ENCODE measurements at places on chromosomes 1 and 21.

DNA sequence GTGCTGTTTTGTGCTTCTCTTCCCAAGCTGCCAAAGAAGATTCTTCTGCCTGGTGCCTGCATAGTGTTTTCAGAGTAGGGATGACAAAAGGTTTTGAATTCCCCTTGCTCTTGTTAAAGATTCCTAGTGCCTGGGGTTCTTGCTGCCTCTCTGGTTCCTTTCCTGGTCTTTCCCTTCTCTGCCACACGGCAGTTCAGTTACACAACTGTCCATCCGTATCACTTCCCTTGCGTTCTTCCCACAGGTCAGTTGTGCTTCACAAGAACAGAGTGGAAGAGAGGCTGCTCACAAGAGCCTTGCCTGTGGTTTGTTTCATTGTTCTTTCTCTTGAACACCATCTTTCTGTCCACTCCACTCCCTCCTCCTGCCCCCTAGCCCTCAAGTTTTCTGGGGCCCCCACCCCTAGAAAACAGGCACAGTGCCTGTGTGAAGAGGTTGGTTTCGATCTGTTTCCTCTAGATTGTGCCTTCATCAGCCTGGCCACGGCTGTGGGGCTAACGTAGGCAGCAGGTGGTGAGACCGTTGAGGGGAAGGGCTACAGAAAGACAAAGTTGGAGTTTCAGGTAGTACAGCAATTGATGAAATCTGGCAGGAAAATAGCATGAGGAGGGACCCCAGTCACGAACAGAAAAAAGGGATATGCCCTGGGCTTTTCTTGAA is 5.8 kb downstream of the VASH2 start:
- DNase-seq = no peak

DNA sequence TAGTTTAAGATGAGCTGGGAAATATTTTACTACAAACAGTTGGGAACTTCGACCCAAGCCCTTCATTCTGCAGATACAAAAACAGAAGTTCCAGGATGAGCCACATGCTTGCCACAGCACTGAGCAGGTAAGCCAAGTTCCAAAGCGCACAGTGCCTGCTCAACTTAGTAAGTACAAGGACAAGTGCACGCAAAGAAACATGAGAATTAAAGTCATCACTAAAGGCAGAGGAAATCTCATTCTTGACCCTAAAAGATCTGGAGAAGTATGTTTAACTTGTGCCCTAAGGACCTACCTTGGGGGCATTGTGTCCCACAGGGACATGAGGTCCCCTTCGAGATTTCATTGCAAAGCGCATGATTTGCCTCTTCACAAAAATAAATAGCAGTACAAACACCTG is 1.2 kb upstream of the UBAP2L start:
- no peak for DNase-seq

DNA sequence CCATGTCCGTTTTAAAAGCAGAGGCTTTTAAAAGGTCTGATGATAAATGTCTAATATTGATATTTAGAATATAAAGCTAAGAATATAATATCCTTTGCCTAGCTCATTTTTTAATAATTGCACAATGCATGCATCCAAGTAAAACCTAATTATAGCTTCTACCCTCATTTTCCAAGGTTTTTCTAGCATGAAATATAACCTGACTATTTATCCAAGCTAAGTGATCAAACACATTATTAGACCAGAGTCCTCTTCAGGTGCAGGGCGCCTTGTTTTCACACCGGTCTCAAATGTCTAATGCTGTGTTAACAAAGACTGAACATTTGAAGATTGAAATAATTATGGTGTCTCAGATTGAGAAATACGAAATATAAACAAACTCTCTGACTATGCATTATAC is 648.9 kb upstream of the CXADR start:
- no peak for DNase-seq

- no peak for DNase-seq
Observed at GRCh38 chr1:105652109-105652508, 1404.4 kb upstream of the PRMT6 start.

- no peak for DNase-seq
Observed at GRCh38 chr1:33096363-33097005, 15.5 kb downstream of the AZIN2 start.

DNA sequence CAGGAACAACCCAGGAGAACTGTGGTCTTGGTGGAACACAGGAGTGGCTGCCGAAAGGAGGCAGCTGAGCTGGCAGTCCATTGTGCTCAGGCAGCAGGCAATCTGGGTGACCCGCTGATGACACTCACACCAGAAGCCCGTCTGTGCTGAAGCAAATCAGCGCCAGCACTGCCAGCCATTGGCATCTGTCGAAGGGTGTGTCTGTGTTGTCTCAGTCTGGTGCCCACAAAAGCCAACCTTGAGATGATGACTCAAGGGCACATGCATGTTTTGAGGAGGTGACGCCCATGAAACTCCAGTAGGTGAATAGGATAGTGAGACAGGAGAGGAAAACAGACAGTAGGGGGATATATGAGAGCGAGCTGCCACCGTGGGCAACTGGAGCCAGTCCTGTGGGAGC is 167.3 kb downstream of the KAZN start:
- DNase-seq = no peak

DNA sequence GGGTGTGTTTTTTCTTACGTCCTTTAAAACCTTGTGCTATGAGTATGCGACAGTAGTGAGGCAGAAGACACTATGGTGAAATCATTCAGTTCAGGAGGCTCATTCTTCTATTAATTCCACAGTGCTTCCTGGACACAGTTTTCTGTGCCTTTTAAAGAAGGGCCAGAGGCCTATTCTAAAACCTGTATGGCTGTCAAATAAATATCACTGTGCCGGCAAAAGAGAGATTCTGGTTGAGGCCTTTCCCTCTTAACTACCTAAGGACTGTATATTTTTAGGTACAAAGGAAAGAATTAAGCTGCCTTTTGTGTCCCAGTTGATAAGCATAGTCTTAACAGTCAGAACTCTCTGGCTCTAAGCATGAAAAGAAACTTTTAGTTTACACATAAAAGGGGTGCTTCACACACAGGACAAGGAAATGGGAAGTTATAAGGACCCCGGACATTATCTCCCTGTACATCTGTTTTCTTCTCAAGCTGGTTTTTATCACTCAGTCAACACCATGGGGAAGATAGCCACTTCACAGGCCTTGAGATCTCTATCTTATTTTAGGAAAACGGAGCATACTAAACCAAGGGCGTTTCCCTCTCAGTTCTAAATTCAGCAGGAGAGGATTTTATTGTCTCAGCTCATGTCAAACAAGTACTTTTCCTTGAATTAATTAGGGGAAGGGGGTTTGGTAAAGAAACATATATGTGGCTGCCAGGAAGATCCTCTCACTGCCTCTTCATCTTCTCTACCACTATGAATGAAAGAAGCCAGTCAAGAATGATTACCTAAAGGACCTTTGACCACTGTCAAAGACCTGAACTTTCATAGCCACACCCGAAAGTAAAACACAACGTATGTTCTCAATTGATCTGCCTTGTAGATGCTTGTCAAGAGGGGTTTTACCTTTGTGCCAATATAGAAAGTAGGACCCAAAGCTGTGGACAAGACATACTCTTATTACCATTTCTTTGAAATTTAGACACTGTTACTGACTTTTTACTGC is 71.4 kb upstream of the HSPA13 start:
- no peak for DNase-seq

DNA sequence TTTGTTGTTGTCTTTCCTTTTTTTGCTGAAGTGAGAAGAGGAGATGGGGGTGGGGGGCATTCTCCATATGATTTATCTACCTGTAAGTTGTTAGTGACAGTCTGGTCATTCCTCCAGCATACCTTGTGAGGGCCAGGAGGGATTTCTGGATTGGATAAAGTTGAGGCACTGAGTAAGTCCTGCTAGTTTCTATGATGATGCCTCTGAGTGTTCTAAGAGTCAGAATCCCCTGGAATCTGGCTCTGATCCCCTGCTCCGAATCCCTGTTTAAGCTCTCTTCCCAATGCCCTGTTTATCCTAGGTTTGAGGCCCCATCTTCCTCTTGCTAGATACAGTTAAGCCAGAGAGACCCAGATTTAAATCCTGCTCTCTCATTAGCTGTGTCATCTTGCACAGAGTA is 83.2 kb upstream of the HOOK1 start:
- DNase-seq = no peak

DNA sequence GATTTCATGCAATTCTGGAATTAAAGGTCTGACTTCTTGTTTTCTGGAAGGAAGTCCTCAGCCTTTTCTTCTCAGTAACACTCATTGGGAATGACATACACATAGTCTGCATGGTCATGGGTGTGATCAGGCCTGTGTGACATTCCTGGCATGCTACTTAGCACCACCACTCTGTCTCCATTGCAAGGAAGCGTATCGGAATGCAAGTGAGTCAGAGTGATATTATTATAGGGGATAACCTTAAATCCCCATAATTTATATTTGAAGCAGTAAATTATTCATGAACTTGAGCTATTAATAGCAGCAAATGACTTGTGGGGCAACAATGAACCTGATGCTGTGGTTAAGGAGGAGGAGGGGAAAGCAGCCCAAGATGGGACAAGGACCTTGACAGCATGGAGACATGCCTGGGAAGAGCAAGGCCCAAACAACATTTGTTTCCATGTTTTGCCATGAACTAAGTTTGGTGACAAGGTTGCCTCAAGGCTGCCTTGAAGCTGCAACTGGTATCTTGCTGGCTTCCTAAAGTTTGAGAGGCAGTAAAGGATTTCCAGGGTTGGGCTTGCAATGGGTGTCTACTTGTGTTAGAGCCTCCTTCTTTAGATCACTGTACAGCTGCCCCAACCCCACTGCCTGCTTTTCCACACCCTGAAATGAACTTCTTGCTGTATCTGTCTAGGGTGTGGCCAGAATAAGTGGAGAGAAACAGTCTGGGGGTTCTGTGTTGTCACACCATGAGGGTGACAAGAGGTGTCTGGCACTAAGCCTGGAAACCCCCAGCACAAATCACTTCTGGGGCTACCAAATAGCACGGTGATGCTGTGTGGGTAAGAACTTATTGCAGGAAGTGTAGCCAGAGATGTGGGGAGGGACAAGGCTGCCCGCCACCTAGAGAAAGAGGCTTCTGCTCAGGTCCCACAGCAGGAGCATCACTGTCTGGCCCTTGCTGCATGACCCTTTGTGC is 4.6 kb downstream of the MAB21L3 start:
- DNase-seq = no peak

DNA sequence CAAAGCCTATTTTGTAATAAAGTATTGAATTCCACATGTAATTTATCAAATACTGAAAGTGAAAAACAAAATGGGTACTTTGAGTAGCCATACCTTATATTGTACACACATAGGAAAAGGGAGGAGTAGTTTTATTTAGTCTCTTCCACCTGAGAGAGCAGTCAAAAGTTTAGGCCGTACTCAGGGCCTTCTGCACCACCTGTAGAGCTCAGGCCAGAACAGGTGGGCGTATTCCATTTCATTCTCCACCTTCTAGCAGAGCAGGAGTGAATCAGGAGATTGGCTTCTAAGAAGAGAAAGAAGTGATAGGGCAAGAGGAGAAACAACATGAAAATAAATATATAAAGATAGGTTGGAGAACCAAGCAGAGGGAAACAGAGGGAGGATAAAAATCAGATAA is 44.0 kb downstream of the TRAF5 start:
- DNase-seq = no peak

- no peak for DNase-seq
Observed at GRCh38 chr1:91569411-91570119, 68.9 kb downstream of the CDC7 start.

DNA sequence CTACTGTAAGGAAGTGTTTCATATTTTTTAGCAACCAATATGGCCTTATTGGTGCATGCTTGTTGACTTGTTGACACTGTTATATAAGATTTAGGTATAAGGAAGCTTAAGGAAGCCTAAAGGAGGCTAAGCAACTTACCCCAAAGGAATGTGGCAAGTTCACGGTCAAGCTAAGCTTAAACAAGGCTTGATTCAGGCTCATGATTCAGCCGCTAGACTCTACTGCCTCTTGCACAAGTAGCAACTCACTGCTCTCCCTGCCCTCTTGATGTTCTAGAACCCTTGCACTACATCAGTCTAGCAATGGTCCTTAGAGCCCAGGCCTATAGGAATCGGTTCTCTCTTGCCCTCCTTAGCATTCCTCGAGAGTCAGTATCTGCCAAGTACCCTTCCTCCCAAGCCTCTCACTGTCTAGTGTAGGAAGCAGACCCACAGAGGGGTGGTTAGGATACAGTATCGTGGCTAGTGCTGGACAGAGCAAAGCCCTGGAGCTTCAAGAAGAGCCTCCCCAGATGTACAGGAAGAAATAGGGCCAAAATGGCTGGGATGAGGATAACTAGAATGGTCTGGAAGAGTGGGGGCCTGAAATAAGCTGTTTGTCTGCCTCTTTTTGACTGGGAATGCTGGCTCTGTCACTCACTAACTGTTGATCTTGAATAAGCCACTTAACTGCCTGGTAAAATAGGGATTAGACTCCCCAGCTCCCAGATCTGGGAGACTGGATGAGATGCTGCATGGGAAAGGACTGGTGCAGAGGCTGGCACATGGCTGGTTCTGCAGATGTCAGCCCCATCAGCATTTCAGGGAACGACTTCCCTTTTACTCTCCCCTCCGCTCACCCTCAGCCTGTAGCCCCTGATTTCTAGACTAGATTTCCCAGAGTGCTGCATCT is 122.2 kb downstream of the NAV1 start:
- no peak for DNase-seq

DNA sequence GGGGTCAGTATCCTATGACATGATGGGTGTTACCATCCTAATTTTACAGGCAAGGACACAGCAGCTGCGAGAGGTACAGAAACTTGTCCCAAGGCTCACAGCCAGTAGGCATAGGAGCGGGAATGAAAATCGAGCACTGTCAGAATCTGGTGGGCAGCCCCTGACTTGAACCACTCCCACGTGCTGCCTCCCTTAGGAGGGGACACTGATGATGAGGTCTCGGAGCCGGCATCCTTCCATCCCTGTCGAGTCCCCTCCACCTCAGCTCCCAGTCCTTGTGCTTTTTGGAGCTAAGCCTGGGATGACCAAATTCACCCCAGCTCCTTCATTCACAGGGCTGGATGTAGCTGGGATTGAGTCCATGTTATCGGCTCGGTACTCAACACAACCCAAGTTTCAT is 49.0 kb downstream of the B3GALT5 start:
- no peak for DNase-seq

GRCh38 chr1:100147875-100148274 is 14.9 kb downstream of the TRMT13 start:
- no peak for DNase-seq

DNA sequence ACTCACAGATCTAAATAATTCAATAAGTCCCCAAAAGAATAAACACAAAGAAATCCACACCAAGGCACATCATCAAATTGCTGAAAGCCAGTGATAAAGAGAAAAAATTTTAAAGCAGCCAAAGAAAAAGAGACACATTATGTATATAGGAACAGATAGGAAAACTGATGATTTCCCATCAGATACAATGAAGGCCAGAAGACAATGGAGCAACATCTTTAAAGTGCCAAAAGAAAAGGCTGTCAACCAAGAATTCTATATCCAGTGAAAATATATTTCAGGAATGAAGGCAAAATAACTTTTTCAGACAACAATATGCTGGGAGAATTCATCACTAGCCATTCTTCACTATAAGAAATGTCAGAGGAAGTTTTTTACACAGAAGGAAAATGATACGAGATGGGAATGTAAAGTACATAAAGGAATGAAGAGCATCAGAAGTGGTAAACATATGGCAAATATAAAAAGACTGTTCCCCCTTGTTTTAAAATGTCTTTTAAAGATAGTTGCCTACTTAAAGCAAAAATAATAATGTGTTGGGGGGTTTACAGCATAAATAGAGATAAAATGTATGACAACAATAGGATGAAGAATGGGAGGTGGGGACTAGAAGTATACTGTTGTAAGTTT is 9.4 kb upstream of the MYOG start:
- no peak for DNase-seq

All from stimulated activated CD4-positive, alpha-beta T cell treated with anti-CD3 and anti-CD28 coated beads, Interleukin-2, amount 100 ng/mL, for 48 hours (primary cell).